ENCODE measurements at places on chromosomes 16 and 17.

- DNase-seq: peak; percentile 22
Observed at GRCh38 chr16:20899477-20900298, 470 bp downstream of the DCUN1D3 start.

DNA sequence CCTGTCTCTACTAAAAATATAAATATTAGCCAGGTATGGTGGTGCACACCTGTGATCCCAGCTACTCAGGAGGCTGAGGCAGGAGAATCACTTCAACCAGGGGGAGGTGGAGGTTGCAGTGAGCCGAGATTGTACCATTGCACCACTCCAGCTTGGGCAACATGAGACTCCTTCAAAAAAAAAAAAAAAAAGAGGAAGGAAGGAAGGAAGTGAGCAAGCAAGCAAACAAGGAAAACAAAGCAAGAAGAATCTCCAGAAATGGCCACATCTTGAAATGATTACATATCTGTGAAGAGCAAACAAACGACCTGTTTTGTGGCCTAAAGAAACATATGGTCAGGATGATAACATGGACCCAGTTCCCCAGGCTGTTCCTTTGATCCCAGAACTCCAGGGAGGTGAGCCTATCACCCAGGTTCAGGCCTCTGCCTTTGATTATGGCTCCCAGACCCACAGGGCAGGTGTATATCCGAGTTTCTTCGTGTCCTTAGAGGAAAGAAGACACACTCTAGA lies 8.9 kb downstream of the ACOX1 start:
- DNase-seq: peak; percentile 62

GRCh38 chr16:11072420-11073153 lies 128.2 kb downstream of the CLEC16A start:
- no peak for DNase-seq

DNA sequence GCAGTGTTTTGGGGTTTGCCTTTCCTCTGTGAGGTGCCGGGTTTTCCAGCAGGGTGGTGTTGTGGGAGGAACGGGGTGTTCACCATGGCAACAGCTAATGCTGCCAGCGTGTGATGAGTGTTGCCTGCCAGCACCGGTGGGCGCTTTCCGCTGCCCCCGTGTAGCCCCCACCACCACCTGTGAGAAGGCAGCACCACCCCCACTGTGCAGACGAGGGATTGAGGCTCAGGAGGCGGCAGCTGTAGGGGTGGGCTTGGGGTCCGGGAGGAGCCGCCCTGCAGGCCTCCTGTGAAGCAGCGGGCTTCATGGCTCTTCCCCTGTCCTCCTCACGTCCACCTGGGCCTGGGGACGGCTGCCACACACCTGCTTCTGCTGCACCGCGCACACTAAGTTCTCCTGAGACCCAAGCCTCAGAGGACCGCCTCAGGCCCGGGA lies 5.2 kb downstream of the RAB40C start:
- no peak for DNase-seq

GRCh38 chr16:80231888-80232287 lies 308.9 kb upstream of the DYNLRB2 start:
- DNase-seq: peak; percentile 2

- DNase-seq: no peak
Observed at GRCh38 chr17:37194208-37194607, 181.6 kb upstream of the C17orf78 start.

- no peak for DNase-seq
Observed at GRCh38 chr16:8867216-8867931, 1.4 kb downstream of the CARHSP1 start.

DNA sequence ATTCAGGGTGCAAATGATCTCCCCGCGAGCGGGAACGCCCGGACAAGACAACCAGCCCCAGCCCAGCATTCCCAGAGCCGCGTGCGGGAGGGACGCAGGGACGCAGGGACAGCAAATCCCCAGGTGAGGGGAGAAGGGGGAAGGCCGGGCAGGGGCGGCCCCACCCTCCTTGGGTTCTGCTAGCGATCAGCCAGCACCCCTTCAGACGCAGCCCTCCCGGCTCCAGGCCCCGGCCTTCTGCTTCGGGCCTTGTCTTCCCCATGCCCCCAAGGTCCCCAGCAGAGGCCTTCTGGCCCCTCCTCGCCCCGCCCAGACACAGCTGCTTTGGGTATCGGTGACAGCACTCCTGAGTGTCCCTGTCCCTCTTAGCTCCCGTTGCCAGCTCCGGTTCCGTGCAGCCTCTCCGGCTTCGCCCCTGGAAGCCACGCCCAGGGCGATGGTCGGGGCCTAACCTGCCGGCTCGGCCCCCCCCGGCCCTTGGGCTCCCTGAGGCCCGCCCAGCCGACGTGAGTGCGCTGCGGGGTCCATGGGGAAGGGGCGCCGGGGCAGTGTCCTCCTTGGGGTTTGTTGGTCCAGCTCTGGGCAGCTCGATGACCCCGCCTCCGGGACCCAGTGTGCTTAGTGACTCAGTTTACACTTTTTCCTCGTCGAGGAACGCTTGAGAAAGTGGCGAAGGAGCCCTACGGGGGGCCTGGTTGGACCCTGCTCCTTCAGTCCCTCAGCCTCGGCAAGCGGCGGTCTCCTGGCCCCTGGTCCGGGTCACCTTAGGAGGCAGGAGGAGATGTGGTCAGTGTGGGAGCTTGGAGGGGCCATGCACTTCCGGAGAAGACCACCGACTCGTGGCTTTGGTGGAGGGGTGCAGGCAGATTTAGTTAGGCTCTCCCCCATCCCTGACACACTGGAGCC lies 50.5 kb upstream of the AMZ2 start:
- no peak for DNase-seq

DNA sequence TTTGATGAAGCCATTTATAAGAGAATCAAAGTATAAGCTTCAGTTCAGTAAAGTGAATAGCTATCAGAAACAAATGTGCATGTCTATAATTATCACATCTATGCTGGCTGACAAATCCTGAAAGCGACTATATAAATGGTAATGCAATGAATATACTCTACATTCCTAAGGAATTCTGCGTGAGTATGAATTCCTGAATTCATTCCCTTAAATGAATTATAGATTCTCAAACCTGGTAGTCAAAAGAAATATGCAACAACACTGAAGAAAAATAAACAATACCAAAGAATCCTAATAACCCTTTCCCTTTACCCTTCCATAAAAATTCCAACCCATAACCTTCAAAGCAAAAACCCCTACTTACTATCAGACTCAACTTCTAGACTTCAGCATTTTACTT lies 416.6 kb upstream of the PMFBP1 start:
- no peak for DNase-seq

GRCh38 chr16:12296991-12297390 lies 320.5 kb downstream of the SNX29 start:
- no peak for DNase-seq

- DNase-seq: no peak
Observed at GRCh38 chr17:39096508-39097149, 54.8 kb downstream of the PLXDC1 start.

- DNase-seq: no peak
Observed at GRCh38 chr17:67652433-67652832, 65.3 kb upstream of the NOL11 start.

- no peak for DNase-seq
Observed at GRCh38 chr17:74798239-74798707, 22.1 kb upstream of the NAT9 start.

GRCh38 chr17:80124351-80124981 lies 22.5 kb downstream of the EIF4A3 start:
- peak; percentile 91 for DNase-seq

DNA sequence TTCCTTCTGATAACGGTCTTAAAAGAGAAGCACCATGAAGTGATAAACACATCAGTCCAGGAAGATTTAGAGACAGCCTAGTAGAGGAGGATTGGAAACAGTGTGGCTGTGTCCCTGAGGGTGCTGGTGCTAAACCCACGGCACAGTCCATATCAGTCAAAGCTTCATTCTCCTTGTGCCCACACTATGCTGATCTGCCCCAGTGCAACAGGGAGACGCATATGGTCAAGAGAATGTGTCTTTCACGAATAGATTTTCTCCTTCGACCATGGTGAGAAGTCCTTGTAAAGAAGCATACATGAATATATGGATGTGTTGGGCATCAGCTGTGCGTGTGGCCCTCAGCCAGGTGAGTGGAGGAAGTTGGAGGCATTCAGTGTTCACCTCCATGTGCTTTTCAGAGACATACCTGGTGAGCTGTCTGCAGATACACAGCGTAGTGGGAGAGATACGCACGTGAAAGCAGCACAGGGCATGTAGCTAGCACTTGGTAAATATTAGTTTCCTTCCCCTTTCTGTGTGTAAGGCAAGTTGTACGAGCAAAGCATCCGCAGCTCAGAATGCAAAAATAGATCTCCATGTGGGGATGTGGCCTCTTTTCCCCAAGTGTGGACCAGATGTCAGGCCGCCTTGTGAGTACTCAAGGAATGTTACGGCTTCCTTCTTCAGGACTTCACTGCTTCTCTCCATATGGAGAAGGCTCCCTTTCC lies 29.4 kb downstream of the HLF start:
- no peak for DNase-seq

DNA sequence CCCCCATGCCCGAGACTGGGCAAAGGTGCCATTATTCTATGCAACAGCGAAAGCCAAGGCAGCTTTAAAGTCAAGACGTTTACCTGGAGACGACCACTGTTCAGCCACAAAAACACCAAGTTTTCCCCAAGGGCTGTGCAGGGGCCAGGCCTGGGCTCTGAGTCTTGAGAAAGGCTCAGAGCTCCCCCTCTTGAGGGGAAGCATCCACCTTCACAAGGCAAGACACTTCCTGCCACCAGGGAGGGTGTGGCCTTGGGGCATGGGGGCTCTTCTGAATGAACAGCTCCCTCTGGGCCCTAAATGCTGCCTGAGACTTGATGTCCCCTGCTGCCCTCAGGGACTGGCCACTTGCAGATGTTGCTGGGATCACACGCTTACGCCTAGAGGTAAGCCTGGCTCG lies 26.5 kb downstream of the PDIA2 start:
- DNase-seq: no peak

DNA sequence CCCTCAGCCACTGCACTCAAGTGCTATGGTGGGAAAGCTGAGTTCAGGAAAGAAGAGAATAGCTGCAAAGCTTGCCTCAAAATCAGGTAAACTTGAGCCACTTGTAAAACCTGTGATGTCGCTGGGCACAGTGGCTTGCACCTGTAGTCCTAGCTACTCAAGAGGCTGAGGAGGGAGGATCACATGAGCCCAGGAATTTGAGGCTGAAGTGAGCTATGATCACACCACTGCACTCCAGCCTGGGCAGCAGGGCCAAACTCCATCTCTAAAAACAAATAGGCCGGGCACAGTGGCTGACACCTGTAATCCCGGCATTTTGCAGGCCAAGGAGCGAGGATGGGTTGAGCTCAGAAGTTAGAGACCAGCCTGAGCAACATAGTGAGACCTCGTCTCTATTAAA lies 26.4 kb upstream of the SMURF2 start:
- DNase-seq: no peak

GRCh38 chr16:48503336-48503735 lies 106.6 kb downstream of the N4BP1 start:
- DNase-seq: no peak

- DNase-seq: no peak
Observed at GRCh38 chr16:72800524-72801161, 247.3 kb downstream of the ZFHX3 start.

DNA sequence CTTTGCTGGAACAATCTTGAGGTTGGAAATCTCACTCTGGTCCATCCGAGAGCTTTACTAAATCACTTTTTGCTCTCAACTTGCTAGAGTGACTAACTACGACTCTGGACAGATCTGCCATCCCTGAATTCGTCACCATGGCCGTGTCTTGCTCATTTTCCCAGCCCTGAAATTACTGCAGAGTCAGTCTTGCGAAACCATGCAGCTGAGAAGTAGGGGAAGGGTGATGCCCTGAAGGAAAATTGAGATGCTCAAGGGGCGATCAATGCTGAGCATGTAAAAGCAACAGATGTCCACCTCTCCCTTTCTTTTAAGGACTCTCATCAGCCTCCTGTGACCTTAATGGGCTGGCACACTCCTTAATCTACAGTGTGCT lies 18.8 kb downstream of the PCTP start:
- DNase-seq: peak; percentile 92

GRCh38 chr16:89420204-89420603 lies 70.2 kb downstream of the ANKRD11 start:
- DNase-seq: no peak

DNA sequence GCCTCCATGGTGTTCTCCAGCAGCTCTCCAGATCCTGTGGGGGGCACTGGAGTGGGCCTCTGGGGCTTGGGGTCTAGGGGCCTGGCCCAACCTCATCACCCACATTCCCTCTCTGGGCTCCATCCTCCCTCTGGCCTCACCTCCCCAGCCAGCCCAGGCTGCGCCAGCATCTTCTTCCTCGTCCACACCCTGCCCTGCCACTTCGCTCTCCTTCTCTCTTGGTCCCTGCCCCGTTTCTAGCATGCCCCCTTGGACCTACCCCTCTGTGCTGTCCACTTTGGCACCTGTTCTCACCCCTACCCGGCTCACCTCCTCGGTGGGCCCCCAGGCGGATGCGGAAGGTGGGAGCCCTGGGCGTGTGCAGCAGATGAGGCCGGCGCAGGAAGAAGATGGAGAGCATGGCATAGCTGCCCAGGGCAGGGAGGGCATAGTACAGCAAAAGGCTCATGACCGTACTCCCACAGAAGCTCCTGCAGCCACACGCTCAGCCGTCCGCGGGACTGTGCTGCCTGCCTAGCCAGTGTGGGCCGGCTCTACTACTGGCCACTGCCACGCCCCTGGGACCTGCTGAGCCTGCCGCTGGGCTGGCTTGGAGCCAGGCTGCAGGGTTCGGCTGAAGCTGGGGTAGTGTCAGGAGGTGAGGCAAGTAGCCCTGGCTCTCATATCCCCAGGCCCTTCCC lies at the start of gene GDPD3:
TSS of gene GDPD3 (minus strand) at position 507 of the 680 bp plus-strand sequence. CDS start at position 448, 59 bp downstream.
- DNase-seq: no peak

GRCh38 chr17:65174974-65175373 lies 37.8 kb downstream of the RGS9 start:
- DNase-seq: no peak

DNA sequence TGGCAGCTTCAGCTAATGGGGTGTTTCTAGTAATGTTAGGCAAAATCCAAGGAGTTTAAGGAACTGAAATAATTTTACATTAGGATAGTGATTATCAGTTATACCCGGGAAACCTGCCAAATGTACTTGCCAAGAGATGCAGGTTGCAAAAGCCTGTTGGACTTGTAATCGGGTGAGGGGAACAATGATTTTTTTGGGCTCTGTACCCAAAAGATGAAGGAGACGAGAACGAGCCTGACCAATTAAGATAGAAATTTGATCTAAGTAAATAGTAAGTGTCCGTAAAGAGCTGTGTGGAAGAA lies 56.3 kb upstream of the ARL4D start:
- peak; percentile 27 for DNase-seq

DNA sequence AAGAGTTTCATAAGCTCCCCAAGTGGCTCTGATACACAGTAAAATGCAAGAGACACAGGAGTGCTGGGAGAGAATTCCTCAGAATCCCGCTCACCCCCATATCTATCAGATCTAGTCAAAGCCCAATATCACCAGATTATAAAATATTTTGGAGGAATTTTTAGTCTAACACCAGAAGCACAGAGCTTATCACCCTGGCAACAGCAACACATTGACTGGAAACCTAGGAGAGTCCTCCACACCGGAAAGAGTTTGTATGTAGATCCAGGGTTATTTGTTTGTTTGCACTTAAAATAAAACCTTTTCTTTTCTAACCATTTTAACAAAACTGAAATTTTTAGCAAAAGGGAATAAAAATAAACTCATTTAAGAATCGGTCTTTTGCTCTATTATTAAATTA lies 7.2 kb downstream of the SOX9 start:
- DNase-seq: no peak

GRCh38 chr16:27149986-27150385 lies 53.3 kb upstream of the KDM8 start:
- no peak for DNase-seq
